Heart left ventricle (tissue), 16 donors: ENCODE measurements at places on chromosomes 4 and X. TPM values are rescaled to one million over a fixed set of nuclear protein-coding genes. Genes with fewer than 3 reads are reported as not detected.

GABRE gene
- total RNA-seq: 20.9 TPM

- H3K27me3 ChIP-seq: no peaks in the 10 kb centered on the region
- no peak for DNase-seq
- no peaks in the 10 kb centered on the region for H3K4me1 ChIP-seq
- H3K4me3 ChIP-seq: no peak overlapping the region
- no peak overlapping the region for H3K27ac ChIP-seq
Observed at GRCh38 chrX:31240982-31241381, 169.1 kb upstream of the FTHL17 start.

- H3K27me3 ChIP-seq: no peaks in the 10 kb centered on the region
- no peak overlapping the region for H3K27ac ChIP-seq
Observed at GRCh38 chr4:84215217-84215616, 283.9 kb downstream of the NKX6-1 start.

DNA sequence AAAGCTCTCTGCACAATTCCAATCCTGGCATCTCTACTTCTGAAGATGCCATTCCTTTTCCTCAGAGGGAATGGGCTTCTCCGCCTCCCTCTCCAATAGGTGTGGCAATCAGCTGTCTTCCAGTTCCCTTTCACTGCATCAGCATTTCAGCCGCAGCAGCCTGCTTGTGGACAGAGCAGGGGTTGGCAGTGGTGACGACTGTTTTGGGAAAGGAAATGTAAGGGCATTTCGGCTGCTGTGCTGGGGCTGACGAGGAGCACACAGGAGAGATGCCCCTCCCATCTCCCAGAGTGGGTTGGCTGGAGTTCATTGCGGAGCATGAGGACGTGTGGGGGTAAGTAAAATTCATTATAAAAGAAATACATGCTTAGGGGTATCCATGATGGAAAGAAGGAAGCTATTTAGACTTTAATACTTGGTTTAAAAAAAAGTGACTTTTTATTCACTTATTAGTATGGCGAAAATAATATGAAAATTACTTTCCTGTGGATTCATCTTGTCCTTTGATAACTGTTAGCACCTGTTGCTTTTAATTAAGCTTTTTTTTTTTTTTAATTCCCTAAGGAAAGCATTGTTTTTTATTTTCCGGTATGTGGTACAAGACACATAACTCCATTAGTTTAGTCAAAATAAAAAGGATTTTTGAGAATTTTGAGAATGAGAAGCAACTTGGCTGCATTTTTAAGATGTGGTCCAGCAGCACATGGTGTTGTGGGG lies at the start of gene LIMCH1:
LIMCH1 (plus strand) TSS at position 141 of the 717 bp plus-strand sequence. CDS start 67,839 bp downstream, outside the sequence.
- no peaks in the 10 kb centered on the region for H3K36me3 ChIP-seq
- H3K27me3 ChIP-seq: no peaks in the 10 kb centered on the region
- H3K27ac ChIP-seq: peak within 1 kb of the TSS; percentile 75
- DNase-seq: peak; percentile 81
- H3K4me3 ChIP-seq: peak within 1 kb of the TSS; percentile 39

SPANXB1 gene
- total RNA-seq: not detected

COX7B2 gene
- not detected for total RNA-seq

DNA sequence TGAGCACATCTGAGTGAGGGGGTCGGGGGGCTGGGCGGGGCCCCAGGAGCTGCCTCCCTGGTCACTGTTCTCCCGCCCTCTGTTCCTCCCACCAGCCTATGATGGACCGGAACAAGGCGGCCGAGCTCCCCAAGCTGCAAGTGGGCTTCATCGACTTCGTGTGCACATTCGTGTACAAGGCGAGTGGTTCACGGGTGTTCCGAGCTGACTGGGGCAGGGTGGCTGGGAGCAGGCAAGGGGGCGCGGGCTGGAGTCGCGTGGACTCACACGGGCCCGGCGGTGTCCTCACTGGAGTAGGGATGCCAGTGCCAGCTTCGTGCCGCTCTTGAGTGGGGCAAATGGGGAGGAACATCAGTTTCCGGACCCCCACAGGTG lies 7.7 kb downstream of the ATP5ME start:
- H3K4me3 ChIP-seq: no peak overlapping the region
- no peak for DNase-seq
- H3K4me1 ChIP-seq: no peaks in the 10 kb centered on the region
- H3K27ac ChIP-seq: no peak overlapping the region
- H3K27me3 ChIP-seq: no peaks in the 10 kb centered on the region

DNA sequence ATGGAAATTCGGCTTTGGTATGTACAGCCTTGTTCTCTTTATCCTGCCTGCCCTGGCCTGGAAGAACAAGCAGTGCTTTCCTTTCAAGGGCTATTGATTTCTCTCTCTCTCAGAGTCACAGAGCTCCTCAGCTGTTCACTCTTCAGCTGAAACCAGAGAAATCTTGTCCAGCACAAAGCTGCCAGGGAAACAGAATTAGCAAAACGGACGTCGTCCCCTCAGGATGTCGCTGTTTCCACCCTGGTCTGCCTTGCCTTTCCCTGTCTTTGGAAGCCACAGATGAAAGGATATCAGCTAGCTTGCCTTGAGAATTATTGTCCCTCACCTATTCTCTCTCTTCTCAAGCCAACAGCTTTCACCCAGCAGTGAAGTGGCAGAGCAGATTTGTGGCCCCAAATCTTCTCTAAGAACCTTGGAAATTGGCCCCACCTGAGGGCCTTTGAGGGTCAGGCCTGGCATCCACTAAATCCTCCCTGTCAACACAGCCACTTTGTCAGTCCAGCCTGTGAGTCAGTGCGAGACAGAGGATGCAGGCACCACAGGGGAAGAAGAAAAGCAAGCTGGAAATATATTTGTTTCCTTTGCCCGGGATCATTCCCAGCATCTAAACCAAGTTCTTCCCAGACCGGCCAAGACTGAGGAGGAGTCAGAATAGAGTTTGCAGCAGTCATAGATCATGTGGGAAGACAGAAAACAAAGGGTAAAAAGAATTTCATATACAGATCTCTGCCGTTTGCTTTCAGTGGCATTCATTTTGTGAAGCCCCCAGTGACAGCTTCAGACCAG lies 63.8 kb upstream of the MTM1 start:
- no peak overlapping the region for H3K27ac ChIP-seq
- no peak for DNase-seq
- H3K27me3 ChIP-seq: no peaks in the 10 kb centered on the region
- H3K4me3 ChIP-seq: no peak overlapping the region

GRCh38 chrX:110251526-110251925 lies 66.4 kb downstream of the AMMECR1 start:
- no peaks in the 10 kb centered on the region for H3K36me3 ChIP-seq
- H3K4me1 ChIP-seq: no peaks in the 10 kb centered on the region
- DNase-seq: no peak
- no peaks in the 10 kb centered on the region for H3K27me3 ChIP-seq
- H3K4me3 ChIP-seq: no peak overlapping the region
- no peak overlapping the region for H3K27ac ChIP-seq

DNA sequence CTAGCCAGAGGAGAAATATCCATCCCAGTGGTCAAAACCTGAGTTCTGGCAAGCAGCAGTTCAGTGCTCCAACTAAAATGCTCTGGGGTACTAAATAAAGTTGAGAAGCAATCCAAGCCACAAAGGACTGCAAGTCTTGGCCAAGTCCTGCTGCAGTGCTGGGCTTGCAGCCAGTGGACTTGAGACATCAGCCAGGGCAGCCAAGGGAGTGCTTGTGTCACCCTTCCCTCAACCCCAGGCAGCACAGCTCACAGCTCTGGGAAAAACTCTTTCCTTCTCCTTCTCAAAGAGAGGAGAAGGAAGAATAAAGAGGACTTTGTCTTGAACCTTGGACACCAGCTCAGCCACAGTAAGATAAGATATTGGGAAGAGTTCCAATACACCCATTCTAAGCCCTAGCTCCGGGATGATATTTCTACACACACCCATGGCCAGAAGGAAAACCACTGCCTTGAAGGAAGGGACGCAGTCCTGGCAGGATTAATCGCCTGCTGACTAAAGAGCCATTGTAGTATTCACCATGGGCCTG lies 99.8 kb downstream of the PTCHD1 start:
- H3K27me3 ChIP-seq: no peaks in the 10 kb centered on the region
- peak; percentile 79 for DNase-seq
- H3K27ac ChIP-seq: no peak overlapping the region
- no peaks in the 10 kb centered on the region for H3K4me1 ChIP-seq

GRCh38 chr4:173091362-173091761 lies 77.2 kb upstream of the GALNT7 start:
- H3K4me3 ChIP-seq: no peak overlapping the region
- no peaks in the 10 kb centered on the region for H3K4me1 ChIP-seq
- no peak for DNase-seq
- no peaks in the 10 kb centered on the region for H3K36me3 ChIP-seq

SMIM31 gene
- total RNA-seq: not detected
